ENCODE measurements at places on chromosomes 5 and 9. TPM values are rescaled to one million over a fixed set of nuclear protein-coding genes. Genes with fewer than 3 reads are reported as not detected.

GARIN3 gene
- not detected for total RNA-seq

ZNF608 gene
- total RNA-seq = 0.77 TPM

GAPT gene
- total RNA-seq = not detected

SHISAL2B gene
- total RNA-seq = not detected

PRRX2 gene
- total RNA-seq = 10.9 TPM

CREBRF gene
- 2.3 TPM for total RNA-seq

CDX1 gene
- not detected for total RNA-seq

SMIM3 gene
- total RNA-seq = 13.1 TPM

ENG gene
- 0.15 TPM for total RNA-seq

FAM221B gene
- total RNA-seq = not detected

SH3PXD2B gene
- total RNA-seq = 19.8 TPM

PSD2 gene
- not detected for total RNA-seq

PCDHA8 gene
- not detected for total RNA-seq

RNF208 gene
- 1.9 TPM for total RNA-seq

SV2C gene
- not detected for total RNA-seq

CEP120 gene
- total RNA-seq = 9.0 TPM

SH2D3C gene
- total RNA-seq = 0.12 TPM

MROH2B gene
- not detected for total RNA-seq

BASP1 gene
- 240 TPM for total RNA-seq

QSOX2 gene
- 25.4 TPM for total RNA-seq

IFNA13 gene
- not detected for total RNA-seq

NOP16 gene
- total RNA-seq = 122 TPM

SEPTIN8 gene
- total RNA-seq = 16.6 TPM

NFIB gene
- 6.8 TPM for total RNA-seq

HOMER1 gene
- 3.4 TPM for total RNA-seq

ZDHHC11B gene
- total RNA-seq = 1.1 TPM

KLF4 gene
- total RNA-seq = 33.7 TPM

CDH9 gene
- not detected for total RNA-seq

IDNK gene
- total RNA-seq = 7.6 TPM

COL15A1 gene
- total RNA-seq = 0.63 TPM

INSL6 gene
- not detected for total RNA-seq

LCN2 gene
- 3.7 TPM for total RNA-seq

All from A549 treated with Hydrocortisone at 1 μM for 4 hours (cell line).